ENCODE measurements at places on chromosomes 6 and 20.

- peak; percentile 37 for DNase-seq
Measured at GRCh38 chr6:160978141-160978901, 13.2 kb upstream of the MAP3K4 start.

GRCh38 chr20:19047040-19047950 is 165.1 kb upstream of the SLC24A3 start:
- DNase-seq, result no peak

DNA sequence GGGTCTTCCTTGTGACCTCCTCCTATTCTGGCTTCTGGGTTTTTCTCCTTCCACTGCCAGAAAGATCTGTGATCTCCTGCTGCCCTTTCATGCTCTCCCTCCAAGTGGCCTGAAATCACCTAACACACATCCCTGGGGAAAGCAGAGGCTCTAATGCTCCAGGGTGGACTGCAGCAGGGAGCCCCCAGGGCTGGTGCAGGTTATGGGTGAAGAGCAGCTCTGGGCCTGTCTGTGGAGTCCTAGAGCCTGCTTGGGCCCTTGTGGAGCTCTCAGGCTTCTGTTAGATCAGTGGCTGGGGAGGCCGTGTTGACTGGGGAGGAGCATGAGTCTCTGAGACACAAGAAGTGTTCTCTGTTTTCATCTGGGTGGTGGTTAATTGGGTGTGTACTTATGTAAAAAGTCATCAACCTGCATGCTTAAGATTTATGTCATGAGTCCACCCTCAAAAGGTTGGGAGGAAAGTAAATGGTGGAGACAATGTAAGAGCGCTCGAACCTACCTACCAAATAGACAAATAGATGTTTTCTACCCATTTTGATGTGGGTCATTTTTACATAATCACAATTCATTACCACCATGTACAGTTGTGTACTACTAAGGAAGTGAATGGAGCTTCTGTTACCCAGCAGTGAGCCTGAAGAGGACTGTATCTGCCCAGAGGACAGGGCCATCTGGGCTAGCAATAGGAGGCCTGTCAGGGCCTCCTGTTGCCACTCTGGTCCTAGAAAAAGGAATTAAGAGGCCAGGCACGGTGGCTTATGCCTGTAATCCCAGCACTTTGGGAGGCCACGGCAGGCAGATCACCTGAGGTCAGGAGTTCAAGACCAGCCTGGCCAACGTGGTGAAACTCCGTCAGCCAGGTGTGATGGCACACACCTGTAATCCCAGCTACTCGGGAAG is 32.0 kb upstream of the RNF8 start:
- no peak for DNase-seq

- DNase-seq, result no peak
Measured at GRCh38 chr6:135183002-135183531, 2.0 kb downstream of the MYB start.

- no peak for DNase-seq
Measured at GRCh38 chr20:61933951-61934715, 131.5 kb downstream of the TAF4 start.

- DNase-seq, result no peak
Measured at GRCh38 chr6:131789219-131789618, 18.6 kb upstream of the ENPP1 start.

DNA sequence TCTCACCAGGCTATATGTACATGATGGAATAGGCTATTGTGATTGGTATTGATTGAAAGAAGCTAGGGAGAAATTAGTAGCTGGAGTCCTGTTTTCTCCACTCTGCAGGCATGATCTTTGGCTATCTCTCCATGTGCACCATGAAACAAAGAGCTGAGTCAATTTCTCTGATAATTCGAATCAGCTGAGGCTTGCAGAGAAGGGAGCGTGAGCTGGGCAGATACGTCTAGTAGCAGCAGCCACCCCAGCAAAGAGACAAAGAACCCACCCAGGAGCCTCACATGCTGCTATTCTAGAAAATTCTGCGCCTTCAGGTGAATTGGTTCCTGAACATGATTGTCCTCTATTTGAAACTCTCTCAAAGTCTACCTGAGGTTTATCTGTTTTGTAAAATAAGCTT is 6.9 kb upstream of the SGK1 start:
- DNase-seq, result no peak

DNA sequence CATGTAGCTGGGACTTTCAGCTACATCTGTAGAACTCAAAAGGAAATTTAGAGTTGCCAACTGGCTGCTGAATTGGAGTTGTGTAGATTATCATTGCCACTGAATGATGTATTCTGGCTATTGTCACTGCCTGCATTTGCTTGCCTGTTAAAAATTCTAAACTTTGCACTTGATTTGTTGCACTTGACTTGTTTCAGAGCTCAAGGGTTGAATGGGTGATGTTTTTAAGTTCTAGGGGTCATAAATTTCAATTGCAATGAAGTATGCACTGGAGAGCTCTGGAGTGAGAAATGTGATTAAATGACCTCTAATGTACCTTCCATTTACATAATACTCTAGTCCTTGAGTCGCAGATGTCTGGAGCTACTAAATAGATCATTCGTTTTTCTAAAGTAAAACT is 102.4 kb downstream of the TNFRSF21 start:
- DNase-seq, result no peak

DNA sequence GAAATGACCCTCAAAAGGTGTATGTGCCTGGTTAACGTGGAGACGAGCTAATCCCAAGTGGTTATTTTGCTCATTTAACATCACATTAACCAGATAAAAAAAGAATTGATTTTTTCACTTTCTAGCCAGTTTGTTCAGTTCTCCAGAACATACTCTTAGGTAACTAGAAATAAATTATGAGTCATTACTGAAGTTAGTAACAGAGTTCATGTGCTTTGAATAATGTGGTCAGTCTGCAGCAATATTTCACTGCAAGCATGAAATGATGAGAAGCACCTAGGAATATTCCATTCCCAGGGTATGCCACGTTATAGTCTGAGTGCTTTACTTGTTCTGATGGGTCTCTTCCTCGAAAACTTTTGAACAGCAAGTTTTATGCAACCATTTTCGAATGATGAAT is 138.3 kb upstream of the INSM1 start:
- DNase-seq, result no peak

GRCh38 chr6:44228836-44229235 is 5.4 kb downstream of the SLC29A1 start:
- no peak for DNase-seq

GRCh38 chr6:10413262-10413849 is 1.5 kb downstream of the TFAP2A start:
- no peak for DNase-seq

DNA sequence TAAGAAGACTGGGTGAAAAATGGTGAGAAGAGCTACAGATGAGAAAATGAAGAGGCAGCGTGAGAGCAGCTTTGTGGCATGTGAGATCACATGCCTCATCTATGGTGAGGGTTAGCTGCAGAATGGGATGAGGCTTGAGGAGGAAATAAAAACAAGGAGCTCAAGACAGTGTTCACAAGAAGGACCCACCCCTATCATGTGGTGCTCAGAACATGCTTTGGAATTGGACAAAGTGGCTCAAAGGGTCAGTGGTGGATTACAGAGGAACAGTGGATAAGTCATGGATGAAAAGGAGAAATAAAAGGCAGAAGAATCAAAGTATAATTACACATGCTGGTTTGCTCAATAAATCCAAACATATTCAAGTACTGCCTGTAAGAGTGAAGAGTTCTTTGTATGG is 126.9 kb upstream of the UST start:
- DNase-seq, result no peak

- no peak for DNase-seq
Measured at GRCh38 chr6:133985970-133986369, 32.9 kb downstream of the TBPL1 start.

DNA sequence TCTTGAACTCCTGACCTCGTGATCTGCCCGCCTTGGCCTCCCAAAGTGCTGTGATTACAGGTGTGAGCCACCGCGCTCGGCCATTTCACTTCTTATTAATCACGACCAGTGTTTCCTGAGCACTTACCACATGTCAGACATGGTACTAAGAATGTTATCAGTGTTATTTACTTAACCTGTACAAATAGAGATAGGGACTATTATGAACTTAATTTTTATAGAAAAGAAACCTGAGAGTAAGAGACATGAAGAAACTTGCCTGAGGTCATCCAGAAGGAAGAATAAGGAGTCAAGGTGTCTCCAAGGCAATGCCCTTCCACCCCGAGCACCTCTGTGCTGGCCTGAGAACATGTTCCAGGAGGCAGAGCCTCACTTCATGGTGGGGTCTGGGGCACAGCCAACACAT is 29.3 kb upstream of the EZR start:
- DNase-seq, result no peak

DNA sequence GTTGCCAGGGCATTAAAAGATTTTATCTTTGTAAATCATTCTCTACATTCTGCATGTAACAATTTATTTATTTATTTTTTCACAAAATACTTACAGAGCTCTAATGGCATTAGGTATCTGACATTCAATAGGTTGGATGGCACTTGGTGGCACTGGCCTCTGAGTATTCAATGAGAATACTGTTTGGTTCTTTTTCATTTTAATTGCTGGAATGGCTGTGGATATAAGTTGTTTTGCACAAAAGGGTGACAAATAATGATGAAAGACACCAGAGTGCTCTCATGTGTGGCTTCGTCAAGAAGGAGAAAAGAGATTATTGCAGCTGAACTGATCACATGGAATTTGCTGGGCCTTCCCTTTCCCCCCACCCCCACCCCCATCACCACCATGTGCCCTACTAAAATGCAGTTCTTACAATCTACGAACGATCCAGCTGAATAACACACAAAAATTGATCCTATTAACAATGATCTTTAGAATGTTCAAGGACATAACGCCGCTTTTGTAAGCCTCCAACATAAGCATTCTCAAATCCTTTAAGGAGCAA is 195.2 kb upstream of the POU3F2 start:
- no peak for DNase-seq

DNA sequence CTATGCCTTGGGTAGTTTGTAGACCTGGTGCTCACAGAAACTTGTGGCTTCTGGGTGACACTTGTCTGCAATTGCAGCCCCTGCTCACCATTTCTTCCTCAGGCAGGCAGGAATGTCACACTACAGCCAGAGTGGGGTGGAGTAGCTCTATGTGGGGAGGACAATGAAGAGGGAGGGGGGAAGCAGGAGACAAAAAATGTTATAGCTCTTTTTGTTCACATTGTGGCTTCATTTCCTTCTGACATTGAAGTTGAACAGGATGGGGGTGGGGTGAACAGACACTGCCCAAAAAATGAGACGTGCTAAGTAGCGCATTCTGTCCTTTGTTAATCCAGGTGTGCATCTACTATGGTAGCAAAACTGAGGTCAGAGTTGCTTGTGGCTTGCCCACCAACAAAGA is at the start of gene THEMIS:
THEMIS (minus strand) TSS at position 124 of the 400 bp plus-strand sequence. CDS start 126 bp downstream, outside the sequence.
- no peak for DNase-seq

DNA sequence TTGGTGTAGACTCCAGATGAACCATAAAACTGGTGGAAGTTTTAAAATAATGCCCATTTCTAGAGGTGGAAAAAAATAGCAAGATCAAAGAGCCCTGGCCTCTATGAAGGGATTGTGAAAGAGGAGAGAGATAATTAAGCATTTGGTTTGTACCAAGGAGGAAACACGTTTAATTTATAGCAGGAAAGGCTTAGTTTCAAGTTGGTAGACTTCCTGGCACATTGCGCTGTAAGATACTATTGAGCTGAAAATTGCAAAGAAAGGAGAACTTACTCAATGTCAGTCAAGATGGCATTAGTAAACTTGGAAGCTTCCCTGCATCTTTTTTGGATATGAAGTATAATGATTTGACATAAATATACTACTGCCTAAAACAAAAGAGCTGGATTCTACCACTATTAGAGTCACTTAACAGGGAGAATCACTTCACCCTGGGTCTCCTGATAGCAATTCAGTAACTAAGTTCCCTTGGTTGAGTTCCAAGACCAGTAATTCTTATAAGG is 24.4 kb downstream of the MARCKS start:
- DNase-seq, result no peak

- DNase-seq, result no peak
Measured at GRCh38 chr20:10671919-10672623, 1.7 kb downstream of the JAG1 start.

DNA sequence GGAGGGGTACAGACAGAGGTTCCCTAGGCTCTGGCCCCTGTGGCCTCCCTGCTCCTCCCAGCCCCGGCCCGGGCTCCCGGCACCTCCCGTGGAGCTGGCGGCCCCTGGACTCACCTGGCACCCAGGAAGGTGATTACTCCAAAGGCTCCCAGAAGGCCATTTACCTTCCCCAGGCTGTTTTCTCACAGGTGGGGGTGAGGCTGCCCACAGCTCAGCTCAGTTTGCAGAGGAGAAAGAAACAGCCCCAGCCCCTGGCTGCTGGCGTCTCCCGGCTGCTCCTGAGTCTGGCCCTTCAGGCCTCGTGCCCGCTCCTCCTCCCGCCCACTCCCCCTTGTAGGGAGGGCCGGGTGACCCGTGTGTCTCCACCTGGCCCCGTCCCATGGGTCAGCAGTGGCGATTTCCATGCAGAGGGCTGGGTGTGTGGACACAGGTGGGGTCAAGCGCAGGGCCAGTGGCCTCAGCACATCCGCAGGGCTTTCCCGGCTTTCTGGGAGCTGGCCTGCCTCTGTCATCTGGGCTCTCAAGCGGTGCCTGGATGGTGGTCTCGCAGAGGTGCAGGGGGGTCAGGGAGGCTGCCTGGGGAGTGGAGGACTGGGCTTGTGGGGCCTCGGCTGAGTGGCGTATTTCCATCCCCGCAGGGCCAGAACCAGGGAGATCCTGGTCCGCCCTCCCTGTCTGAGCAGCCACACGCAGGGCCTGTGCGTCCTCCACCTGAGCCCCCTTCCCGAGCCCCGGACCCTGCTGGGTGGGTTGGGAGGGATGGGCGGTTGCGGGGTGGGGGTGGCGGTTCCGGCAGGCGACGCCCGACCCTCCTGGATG is 20.2 kb upstream of the GATA5 start:
- no peak for DNase-seq

- no peak for DNase-seq
Measured at GRCh38 chr6:105326216-105326615, 76.7 kb downstream of the PREP start.

DNA sequence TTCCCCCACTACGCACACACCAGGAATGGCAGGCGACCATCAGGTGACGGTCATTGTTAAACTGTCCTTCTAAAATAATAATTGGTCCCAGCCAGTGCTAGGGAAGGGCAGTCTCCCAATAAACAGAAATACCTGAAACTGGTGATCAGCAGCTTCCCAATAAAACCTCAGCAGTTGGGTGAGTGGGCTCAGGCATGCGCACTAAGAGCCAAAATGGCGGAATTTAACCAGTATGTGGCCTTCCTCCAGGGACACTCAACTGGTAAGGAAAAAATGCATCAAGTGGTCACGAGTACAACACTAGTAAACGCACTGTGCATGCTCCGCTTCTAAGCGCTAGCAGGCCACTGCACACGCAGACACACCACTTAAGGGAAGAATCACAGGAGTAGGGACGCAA is 34.8 kb downstream of the F13A1 start:
- no peak for DNase-seq

DNA sequence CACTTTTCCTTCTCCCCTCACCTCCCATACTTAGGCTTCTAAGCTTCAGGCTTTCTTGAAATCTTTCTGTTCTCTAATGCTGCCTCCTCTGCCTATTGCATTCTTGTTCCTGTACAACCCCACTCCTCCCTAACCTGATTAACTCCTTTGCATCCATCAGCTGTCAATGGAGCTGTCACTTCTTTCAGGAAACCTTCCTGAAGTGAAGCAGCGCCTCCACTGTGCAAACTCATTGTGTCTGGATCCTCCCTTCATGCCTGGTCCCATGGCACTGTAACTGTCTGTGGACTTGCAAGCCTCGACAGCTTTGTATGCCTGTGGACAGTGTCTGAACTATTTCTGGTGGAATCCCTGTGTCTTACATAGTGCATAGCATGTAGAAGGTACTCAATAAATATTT is 185.0 kb downstream of the HS3ST5 start:
- no peak for DNase-seq
